Omental fat pad (tissue), 4 donors: ENCODE measurements at places on chromosomes 3 and 15.

DNA sequence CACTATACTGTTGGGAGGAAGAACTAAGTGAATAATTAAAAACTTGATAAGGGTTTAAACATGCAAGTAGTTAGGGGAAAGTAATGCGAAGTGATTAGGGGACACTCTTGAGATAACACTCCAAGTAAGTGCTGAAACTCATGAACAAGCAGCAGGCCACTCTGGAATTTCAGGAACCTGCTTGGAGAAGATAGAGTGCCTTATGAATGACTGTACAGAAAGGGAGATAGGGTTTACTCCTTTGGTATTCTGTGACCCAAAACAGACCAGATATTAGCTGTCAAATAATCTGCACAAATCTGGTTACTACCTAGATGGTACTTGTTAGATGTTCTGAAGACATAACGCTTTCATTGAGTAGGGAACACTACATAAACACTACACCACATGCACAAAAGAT, 85.6 kb downstream of the FRMD4B start:
- DNase-seq: no peak

- no peak for DNase-seq
These were observed 114.7 kb upstream of the TLE3 start for GRCh38 chr15:70212286-70212962.

DNA sequence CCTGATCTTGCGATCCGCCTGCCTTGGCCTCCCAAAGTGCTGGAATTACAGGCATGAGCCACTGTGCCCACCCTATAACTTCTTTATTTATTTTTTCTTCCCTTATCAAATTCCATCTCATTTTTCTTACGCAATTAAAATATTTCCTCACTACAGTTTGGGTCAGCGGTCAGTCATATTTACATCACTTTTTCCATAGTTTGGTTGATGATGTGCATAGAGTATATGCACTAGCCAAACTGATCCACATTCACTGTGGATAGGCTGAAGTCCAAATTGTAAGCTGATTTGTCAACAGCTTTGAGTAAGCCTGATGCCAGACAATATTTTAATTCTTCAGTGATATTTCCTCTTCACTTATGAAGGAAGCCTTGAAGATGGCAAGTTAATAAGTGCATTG, 256.3 kb downstream of the TIGIT start:
- DNase-seq: no peak

- no peak for DNase-seq
These were observed 212.5 kb upstream of the UBE2E1 start for GRCh38 chr3:23592961-23593931.

DNA sequence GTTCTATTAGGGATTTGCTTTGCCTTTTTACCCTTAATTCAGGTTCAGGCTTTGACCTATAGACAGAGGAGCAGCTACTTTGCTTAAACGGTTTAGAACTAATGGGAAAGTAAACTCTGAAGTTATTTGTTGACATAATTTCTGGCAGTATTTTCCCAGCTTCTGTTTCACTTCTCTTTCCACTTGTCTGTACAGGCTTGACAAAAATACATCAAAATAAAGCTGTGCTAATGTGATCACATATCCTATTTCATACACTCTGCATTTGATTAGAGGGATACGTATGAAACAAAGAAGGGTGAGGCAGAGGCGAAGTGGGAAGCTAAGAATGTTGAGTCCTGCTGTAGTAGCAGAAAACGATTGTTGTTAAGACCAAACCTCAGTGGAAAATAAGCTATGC, 389.1 kb upstream of the RARB start:
- no peak for DNase-seq

DNA sequence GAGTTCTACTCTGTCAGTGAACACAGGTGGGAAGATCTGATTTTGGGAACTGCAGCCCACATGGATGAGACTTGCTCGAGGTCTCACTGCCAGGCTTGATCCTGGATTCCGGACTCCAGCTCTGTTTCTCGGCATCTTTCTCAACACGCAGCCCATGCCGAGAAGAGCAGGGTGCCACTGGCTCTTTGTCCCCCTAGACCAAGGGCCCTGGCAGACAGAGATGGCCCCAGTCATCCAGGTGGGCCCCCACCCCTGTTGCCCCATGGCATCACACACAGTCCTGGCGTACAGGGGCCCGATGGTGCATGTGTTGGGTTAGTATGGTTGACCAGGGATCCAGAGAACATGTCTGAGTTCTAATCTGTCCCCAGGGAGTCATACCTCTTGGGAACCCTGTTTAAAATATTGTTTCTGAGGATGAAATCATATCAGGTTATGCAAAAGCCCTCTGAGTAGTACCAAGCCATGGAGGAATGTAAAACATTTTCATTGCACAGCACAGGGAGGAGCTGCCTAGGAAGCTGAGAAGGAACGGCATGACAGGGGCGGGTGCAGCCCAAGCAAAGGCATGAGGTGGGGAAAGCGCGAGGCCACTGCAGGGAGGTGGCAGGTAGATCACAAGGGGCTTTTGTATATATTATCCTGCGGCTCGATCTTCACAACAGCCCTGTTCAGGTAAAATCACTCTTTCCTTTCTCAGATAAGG, 320.6 kb downstream of the UACA start:
- DNase-seq: no peak

DNA sequence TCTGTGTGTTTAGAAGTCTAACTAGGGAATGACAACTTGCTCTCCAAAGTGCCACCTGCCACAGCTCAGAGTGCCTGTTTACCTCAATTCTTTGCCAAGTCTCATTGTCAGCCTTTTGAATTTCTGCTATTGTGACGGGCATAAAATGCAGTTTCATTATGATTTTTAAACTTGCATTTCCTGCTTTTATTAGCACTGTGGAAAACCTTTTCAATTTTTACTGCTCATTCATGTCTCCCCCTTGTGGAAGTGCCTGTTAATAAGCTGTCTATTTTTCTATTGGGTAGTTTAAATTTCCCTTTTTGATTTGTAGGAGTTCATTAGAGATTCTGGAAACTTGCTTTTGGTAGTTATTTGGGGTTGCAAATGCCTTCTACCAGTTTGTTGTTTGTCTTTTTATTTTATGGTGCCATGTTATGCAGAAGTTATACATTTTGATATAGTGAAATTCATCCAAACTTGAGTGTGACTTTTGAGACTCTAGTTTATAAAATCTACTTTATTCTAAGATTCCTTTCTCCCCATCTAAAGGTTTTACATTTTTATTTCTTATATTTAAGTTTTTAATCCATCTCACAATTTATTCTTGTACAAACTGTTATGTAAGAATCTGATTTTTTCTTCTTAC, 53.9 kb upstream of the FRMD4B start:
- DNase-seq: no peak
